ENCODE measurements at places on chromosomes 2 and 18.
A peak's percentile ranks its signal among the peaks of the same experiment; 100 is the strongest.

DNA sequence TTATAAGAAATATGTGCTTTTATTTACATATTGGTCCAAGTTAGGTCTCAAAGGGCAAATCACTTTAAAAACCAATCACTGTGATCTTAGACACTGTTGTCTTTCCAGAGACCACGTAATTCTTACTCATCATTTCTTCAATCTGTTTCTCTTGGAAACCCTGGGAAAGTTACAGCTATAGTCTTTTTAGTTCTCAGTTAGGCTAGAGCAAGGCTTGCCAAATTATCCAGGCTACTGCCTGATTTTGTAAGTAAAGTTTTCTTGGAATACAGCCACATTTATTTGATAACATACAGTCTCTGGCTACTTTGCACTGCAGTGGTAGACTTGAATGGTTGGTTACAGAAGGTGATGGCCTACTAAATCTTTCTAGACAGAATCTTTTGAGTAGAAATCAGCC, 106.0 kb downstream of the KIAA1328 start:
- no peak for DNase-seq

DNA sequence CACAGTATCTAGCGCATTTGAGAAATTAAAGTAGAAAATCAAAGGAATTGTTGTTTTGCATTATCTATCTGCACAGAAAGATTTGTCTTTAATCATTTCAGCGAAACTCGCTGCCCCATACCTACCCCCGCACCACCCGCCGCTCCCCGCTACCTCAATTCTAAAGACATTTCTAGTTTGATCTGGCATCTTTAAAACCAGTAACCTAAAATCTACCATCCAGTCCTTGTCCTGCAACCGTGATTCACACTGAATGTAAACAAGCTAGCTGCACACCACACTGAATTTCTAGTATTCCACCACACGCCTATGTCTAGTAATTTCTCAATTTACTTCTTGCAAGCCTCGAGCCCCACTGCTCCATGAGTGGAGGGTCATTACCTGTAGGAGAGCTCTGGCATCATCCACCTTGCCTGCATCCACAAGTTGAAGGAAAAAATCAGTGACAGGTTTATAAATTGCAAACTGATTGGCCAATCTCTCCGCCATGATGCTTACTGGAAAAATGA, 60.1 kb downstream of the ABCG8 start:
- no peak for DNase-seq

- DNase-seq = no peak
Observed at GRCh38 chr18:44536046-44536445, 144.6 kb upstream of the SETBP1 start.

DNA sequence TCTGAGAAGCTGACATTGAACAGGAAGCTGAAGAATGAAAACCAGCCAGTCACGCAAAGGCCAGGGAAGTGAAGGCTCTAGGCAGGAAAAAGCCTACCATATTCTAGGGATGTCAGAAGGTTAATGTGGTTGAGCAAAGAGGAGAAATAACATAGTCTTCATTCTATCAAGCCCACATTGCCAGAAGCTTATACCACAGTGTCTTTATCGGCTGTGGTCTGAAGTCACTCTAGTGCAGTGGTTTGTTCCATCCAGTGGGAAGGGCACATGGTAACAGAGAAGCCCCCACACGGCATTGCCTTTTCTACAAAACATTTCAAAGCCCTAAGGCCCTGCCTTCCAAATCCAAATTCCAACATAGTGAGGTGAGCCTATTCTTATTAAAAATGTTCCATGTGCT, 311.3 kb downstream of the TNS1 start:
- DNase-seq = no peak

GRCh38 chr2:71546275-71546638, 92.9 kb downstream of the DYSF start:
- no peak for DNase-seq

- no peak for DNase-seq
Observed at GRCh38 chr2:224722770-224723169, 6.6 kb upstream of the CCDC195 start.

DNA sequence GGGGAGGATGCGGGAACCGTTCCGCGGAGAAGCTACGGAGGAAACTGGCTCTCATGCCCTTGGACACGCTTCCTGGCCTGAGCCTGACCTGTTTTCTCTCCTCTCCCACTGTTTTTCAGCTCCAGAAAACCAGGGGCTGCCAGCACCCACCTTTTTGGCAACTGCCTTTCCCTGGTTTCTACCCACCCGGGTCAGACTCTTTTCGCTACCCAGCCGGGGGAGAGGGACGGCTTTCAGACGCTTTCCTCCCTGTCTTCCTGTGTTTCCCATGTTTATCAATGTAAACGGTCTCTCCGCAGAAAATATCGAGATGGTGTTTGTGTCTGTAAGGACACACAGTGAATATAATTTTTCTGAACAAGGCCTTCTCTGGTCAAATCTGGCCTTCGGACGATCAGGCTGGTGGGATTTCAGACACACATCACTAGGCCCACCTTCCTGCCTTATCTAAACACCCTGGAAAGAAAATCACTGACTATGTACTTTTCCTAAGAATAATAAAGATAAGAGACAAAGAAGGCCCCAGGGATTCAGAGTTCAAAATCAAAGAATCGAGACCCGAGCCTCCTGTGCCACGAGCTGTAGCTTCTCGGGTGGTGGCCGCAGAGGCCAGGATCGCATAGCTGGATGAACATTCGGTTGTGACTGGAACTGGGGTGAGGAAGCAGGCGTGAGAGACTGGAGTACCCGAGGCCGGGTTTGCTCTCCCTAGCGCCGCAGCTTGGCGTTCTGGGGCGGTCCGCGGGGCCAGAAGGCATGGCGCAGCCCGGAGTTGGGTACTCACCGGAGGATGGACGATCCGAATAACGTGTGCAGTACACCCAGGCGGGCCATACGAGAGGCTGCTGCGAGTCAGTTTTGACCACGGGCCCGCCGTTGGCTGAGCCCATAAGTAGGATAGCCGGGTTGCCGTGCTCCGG, 1.7 kb downstream of the EN1 start:
- no peak for DNase-seq

GRCh38 chr18:63465059-63465458, 11.7 kb upstream of the SERPINB5 start:
- DNase-seq = no peak

GRCh38 chr2:8217468-8218030, 464.3 kb upstream of the ID2 start:
- DNase-seq = no peak

- DNase-seq = no peak
Observed at GRCh38 chr2:98484652-98485452, 40.2 kb downstream of the INPP4A start.

DNA sequence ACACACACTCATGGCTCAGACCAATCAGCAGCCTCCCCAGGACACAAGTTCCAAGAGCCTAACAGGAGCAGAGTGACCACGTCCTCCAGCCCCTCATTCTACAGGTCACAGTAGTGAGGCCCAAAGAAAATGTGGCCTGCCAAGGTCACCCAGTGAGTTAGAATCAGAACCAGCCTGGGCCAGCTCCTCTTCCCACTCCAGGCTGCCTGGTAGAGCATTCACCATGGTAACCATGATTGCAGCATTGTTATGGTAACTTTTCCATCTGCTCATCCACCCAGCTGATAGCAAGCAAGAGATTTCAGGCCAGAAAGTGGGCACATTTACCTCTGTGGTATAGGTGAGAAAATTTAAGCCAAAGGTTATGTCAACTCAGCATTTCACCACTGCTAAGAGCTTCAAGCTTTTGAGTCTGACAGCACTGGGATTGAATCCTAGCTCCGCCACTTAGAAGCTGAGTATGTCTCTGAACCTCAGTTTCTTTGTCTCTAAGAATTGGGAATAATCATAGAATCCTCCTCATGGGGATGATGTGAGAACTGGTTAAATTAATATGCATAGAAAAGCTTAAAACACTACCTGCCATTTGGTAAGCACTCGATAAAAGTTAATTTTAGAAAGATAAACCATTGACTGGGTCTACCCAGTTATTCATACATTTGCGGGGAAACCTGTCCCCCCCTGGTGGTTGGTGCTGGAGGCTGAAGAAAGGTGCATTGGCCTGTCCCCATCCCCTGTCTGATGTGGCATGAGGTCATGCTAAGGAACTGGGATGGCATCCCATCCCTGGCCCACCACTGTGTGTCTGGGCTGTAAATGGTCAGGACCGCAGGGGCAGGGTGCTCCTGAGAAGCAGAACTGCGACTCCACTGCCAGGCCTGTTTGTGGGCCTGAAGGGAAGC, 181.5 kb downstream of the KLHL29 start:
- DNase-seq = peak; percentile 5

- no peak for DNase-seq
Observed at GRCh38 chr2:230583581-230583980, 129.1 kb upstream of the CAB39 start.

DNA sequence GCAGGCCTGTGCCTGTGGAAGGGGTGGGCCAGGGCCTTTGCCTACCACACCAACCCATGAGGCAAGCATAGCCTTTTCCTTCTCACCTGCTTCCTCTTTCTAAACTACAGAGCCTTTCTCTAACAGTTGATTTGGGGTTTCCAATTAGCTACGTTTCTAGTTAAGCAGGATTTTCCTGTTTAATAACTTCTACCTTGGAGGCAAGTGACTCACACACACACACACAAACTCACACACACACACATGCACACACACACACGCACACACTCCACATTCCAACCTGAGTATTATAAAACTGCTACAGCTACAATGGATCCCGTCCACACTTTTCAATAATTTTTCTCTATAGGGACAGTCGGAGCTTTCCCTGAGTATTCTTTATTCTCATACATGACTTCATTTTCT, 84.9 kb downstream of the SOX11 start:
- DNase-seq = no peak

- no peak for DNase-seq
Observed at GRCh38 chr2:115386465-115386864, 944.0 kb downstream of the DPP10 start.

DNA sequence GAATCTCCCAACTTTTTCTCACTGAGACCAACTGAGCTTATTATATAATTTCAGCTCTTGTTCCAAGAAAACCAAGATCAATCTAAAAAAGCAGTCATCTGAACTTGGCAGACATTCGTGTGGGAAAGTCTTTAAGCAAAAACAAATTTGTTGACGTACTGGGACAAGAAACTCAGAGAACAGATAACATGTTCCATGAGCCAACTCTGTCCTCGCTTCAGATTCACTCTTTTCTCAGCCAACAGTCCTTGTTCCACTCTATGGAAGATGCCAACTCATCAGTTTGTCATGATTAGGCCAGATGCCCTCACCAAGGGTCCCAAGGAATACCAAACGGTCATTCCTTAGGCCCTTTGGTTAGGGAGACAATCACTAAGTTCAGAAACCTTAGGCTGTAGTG, 224.2 kb upstream of the CTAGE1 start:
- no peak for DNase-seq

DNA sequence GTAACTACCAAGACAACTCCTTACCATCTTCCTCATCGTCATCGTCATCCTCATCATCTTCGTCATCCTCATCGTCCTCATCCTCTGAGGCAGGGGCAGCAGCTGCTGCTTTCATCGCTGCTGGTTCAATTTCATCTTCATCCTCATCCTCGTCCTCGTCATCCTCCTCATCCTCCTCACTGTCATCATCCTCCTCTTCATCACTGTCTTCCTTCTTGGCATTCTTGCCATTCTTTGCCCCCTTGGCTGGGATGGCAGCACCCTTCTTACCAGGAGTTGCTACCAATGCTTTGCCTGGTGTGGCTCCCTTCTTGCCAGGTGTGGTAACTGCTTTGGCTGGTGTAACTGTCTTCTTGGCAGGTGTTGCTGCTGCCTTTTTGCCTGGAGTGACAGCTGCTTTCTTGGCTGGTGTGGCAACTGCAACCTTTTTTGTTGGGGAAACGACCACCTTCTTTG, 2.7 kb downstream of the NCL start:
- no peak for DNase-seq

DNA sequence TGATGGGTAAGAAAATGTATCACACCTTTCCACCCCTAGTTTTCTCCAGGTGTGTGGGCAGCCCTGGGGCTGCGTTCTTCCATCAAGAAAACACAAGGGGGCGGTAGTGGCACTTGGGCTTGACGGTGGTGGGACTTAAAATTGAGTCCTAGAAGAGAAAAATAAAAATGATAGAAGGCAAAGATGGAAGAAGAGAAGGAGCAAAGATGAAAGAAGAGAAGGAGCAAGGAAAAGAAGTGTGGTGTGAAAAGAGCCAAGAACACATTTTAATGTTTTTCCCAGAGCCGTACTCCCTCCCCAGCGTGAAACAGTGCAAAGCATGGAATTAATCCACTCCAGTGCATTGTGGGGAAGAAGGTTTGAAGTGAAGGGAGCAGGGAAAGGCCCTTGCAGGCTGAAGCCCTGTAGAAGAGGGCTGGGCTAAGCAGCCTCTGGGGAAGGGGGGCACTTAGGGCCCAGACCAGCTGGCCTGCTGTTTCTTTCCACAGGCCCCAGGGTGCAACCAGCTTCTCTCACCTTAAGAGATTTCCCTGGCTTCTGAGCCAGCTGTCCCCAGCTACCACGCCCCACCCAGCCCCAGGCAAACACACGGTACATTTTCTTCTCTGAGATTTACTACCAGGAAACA, 256.8 kb downstream of the RNF152 start:
- DNase-seq = no peak

DNA sequence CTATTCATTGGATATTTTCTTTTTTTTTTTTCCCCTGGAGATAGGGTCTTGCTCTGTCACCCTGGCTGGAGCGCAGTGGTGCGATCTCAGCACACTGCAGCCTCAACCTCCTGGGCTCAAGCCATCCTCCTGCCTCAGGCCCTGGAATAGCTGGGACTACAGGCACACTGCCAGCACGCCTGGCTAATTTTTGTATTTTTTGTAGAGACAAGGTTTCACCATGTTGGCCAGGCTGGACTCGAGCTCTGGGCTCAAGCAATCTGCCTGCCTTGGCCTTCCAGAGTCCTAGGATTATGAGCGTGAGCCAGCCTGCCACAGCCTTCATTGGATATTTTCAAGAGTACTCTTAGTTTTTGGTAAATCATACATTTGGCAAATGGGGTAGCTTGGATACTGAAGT, 9.0 kb upstream of the MCFD2 start:
- DNase-seq = no peak

GRCh38 chr2:98416383-98417159, 28.1 kb upstream of the INPP4A start:
- no peak for DNase-seq

DNA sequence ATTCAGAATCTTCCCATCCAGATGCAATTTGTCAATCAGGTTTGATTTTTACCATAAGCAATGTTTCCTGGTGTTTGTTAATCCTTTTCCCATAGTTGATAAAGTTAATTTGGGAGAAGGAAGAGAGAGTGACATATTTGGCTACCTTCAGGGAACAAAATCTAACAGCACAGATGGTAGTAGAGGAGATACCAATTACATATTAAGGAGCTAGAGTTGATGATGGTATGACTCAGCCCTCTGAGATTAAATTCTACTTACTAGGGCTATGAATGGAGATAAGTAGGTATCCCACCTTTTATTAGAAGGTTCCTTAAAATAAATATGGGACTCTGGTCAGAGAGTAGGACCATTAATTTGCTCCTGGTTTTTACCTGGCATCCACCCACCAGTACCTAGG, 139.7 kb downstream of the EHBP1 start:
- DNase-seq = no peak
